ENCODE measurements at places on chromosomes 3 and 15.

DNA sequence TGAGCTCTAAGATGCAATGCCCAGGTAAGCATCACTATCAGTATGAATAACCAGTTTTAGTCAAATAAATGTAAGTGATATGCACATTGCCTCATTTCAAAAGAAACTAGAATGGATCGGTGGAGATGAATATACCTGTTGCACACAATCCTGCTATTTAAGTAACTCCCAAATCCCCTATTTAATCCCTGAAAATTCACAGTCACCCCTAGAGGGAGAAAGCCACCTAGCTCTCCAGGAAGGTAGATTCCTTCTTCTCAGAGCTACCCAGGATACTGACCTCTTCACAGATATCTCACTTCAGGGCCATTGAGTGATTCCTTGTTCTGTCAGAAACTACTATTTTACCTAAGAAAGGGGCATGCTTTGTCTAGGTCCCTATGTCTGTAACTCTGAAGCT lies 11.7 kb downstream of the LSAMP start:
- no peak for DNase-seq

GRCh38 chr3:157356541-157356940 lies 80.1 kb upstream of the PTX3 start:
- DNase-seq = no peak

GRCh38 chr3:104291437-104291851 lies 1075.3 kb upstream of the ALCAM start:
- no peak for DNase-seq

DNA sequence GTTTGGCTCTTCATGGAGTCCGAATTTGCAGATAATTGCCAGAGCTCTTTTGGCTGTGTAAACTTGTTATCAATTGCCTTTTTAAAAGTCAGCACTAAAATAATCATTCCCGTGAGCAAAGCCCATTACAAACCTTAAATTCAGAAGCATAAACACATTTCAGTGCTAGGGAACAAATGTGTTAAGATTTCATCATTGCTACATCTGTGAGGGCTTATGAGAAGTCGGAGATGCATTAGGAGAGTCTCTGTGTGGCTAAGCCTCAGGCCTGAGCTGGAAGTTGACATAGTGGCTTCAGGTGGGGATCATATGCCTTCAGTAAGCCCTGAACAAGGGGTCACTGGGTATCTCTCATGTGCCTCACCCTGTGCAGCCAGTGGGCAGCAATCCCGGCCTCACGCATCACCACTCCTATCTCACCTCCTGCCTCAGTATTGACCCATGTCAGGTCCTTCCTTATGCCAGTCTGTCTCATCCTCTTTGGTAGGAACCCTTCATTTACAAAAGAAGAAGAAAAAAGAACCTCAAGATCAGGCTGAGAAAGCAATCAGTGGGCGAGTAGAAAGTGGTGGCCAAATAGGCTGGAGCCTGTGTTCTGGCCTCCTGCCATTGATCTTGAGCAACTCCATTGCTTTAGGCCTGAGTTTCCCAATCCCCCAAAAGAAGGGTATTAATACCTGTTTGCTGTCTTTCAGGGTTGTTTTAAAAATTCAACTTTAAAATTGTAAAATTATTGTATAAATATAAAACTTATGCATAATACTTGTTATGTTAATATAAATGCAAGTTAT lies 233.5 kb downstream of the IL20RB start:
- DNase-seq = no peak

GRCh38 chr3:150227839-150228238 lies 180.3 kb upstream of the TSC22D2 start:
- DNase-seq = no peak

GRCh38 chr3:98501863-98502576 lies 4.5 kb downstream of the OR5K2 start:
- DNase-seq = no peak

- DNase-seq = no peak
Measured at GRCh38 chr3:6120786-6121185, 740.1 kb upstream of the GRM7 start.

DNA sequence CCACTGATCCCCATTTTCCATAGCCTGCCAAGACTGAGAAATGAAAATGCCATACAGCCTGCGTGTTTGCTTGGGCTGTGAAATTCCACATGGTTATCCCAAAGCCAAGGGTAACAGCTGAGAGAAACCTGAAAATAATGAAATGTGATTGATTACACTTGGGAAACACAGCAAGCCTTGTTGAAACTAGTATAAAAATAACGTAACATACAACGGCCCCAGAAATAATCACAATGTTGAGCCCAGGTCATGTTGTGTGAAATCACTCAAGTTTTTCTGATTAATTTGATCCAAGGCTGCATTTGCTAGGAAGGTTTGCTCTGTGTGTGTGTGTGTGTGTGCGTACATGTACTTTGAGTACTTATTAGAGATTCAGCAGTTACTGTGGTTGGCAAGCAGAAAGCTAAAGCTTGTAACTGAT lies 269.0 kb downstream of the OXSM start:
- no peak for DNase-seq

DNA sequence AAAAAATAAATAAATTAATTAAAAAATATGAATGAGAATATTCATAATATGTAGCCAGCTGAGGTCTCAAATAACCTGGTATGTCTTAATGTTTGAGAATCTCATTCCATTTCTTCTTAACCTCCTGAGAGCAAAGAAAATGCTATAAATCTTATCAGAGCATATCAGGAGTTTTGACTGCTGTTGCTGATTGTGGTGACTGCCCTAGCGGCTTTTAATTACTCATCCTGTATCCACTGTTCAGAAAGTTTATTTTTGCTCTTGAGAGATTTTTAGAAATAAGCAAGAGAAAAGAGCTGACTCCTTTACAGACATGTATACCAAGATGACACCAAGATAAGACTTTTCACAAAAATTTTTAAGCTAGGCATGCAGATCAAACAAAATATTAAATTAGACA lies 454.8 kb upstream of the CBLB start:
- DNase-seq = no peak

- DNase-seq = no peak
Measured at GRCh38 chr3:37492977-37493471, 318.6 kb upstream of the LRRFIP2 start.

All from epithelial cell of prostate (primary cell).